ENCODE measurements at places on chromosomes 2 and 18.

- DNase-seq, result no peak
Observed at GRCh38 chr2:196170213-196170605, 1.2 kb downstream of the STK17B start.

DNA sequence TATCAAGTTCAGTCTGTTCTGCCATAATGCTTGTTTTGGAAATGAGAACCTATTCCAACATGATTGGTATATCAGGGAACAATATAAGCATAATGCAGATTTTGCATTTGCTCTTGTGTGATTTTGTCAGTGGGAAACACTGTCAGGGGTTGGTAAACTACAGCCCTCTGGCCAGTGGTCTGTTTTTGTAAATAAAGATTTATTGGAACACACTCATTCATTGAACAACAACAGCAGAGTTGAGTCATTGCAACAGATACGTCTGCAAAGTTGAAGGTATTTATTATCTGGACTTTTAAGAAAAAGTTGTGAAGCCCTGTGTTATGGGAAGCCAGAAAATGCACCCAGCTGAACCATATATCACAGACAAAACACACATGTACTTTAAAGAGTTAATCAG is 83.1 kb downstream of the MCFD2 start:
- DNase-seq, result no peak

GRCh38 chr2:54572262-54572635 is 116.1 kb downstream of the SPTBN1 start:
- DNase-seq, result peak; percentile 40

GRCh38 chr18:45771587-45772480 is 47.9 kb downstream of the SLC14A1 start:
- DNase-seq, result no peak

DNA sequence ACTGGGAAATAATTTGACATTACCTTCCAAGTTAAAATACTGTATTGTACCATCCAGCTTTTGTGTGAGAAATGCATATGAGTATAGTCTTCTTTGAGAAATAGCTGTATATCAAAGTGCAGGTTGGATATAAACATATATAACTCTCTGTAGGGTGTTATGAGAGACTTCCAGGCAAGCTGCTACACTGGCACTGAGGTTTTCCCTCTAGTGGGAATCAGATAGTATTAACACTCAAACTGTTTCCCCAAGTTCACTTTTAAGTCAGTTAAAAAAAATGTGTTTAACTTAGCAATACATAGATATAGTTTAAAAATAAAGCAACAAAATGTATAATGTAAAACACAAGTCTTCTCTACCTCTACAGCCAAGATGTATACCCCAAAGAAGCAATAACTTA is 368.4 kb upstream of the SLC8A1 start:
- DNase-seq, result no peak

GRCh38 chr2:70396612-70397011 is 94.7 kb upstream of the FAM136A start:
- DNase-seq, result no peak
